ENCODE measurements at places on chromosomes 6 and 20.

GRCh38 chr20:37111926-37112455 lies 16.2 kb upstream of the RBL1 start:
- no peak for DNase-seq

- no peak for DNase-seq
Measured at GRCh38 chr6:3009930-3010329, 10.2 kb downstream of the NQO2 start.

DNA sequence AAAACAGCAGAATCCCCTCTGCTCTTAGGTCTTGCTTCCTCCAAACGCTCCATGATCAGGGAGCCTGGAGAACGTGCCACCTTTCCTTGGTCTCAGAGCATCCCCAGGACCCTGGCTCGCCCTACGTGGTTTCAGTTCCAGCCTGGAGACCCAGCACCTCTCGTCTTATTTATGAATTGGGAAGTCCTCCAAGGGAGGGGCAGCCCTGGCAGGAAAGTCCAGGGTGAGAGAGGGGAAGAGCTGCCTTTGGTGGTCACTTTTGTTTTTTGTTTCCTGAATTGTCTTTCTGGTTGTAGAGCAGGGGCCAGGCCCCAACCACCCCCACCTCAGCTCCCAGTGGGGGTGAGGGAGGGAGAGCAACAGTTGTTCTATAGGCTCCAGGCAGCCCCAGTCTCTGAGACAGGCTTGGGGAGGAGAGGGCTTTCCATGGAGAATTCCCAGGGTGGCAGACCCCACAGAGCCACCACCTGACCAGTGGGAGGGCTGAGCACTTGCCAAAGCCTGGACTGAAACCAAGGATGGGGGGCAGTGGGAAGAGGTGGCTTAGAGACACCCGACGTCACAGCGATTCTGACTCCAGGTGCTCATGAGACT lies 88.8 kb downstream of the PRND start:
- DNase-seq, result no peak

- DNase-seq, result no peak
Measured at GRCh38 chr20:5510446-5510845, 193.7 kb upstream of the PROKR2 start.

DNA sequence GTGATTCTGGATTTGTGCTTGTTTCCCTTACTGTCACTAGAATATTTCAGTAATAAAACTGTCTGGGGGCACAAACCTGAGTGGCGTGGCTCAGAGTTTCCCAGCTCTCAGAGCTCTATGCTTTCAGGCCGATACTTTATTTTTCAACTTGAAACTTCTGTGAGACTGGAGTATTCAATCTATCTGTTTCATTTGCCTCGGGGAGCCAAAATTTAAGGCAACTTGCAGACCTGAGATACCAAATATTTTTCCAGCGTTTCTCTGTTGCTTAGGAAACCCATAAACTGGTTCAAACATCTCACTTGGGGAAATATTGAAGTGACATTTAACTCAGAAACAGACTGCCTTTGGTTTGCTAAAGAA lies 74.7 kb downstream of the SOBP start:
- DNase-seq, result no peak

DNA sequence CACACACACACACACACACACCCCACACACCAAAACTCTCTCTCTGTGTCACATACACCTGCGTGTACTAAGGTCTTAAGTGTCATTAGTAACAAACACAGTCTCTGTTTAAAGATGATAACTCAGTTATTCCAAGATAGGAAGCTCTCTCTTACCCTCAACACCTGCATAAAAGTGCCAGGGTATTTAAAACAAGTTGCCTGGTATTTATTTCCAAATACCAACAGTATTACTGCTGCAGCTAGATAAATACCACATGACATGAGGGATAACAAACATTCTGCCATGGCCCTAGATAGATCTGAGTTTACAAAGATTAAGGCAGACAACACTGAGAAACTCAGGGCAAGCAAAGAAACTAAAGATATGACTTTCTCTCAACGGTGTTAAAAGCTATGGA lies 118.5 kb downstream of the SIM1 start:
- DNase-seq, result no peak

GRCh38 chr6:97462938-97463598 lies 180.1 kb upstream of the MMS22L start:
- DNase-seq, result no peak

DNA sequence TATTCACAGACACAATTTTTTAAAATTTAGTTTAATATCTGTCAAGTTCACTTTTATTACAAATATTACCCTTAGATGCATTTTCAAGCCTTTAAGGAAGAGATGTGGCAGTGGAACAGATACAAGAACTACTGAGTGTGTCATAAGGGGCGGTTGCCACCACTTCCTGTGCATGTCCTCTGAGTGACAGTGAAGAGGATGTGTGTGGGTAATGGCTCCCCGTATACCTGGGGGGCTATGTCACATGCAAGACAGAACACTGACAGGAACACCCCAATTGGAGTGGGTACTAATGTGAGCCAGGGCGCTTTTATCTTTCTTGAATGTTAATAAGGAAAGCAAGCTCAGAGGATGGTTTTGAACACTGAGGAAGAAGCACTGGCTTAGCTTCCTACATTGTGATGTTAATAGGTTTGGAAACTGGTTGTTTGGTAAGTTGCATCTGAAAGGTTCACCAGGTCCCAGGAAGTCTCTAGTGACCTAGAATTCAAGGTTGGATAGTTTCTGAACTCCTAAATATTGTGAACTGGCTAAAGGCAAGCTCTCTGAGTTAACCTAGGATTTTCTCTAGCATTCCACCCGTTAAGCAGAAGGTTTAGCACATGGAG lies 83.4 kb upstream of the ASF1A start:
- DNase-seq, result no peak

DNA sequence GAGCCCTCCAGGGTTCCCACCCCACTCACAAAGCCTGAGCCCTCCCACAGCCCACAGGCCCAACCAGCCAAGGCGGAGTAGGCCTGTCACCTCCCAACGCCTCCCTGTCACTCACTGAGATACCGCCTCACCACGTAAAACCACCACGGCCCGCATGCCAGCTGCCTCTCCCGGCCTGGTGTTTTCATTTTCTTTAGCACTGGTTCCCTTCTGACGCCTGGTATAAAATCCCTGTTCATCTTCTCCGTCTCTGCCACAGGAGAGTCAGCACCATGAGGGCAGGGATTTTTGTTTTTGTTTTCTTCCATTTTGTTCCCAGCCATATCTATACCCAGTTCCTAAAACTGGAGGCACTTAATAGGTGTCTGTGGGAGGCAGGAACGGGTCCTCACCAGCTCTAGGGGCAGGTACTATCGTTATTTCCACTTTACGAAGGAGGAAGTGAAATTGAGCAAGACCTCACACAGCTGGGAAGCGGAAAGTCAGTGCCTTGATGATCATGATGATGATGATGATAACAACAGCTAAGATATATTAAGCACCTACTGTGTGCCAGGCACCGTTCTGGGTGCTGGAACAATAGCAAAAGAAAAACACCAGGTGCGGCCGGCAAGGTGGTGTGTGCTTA lies 58.6 kb downstream of the SNAI1 start:
- no peak for DNase-seq

Measured in neural crest cell (in vitro differentiated cells).